ENCODE measurements at places on chromosomes 12 and 14. TPM values are rescaled to one million over a fixed set of nuclear protein-coding genes. Genes with fewer than 3 reads are reported as not detected.

Gene PRMT5
- 40.4 TPM for total RNA-seq

Gene GEMIN2
- 13.9 TPM for total RNA-seq

Gene CD69
- 5.4 TPM for total RNA-seq

Gene LPAR5
- 4.0 TPM for total RNA-seq

Gene MDM1
- 15.6 TPM for total RNA-seq

All from subcutaneous adipose tissue (tissue), 4 donors.